ENCODE measurements at places on chromosomes 6 and 20.

GRCh38 chr6:135600931-135601330, 103.4 kb upstream of the AHI1 start:
- no peak for DNase-seq

- DNase-seq, result no peak
Observed at GRCh38 chr20:48799328-48800105, 28.3 kb downstream of the PREX1 start.

DNA sequence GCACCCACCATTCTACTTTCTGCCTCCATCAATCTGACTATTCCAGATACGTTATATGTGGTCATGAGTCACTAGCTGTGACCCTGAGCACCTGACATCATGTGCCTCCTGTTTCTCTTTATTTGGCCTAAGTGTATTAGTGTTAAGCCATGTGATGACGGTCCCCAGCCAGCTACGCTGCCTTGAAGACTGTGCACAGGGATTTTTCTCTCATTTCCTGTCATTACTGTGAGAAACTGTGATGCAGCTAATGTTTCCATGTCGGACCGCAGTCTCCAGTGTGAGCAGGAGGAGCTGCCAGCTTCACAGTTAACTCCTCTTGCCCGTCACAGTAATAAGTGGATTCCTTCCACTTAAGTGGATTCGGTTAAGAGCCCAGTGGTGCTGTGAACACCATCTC, 9.9 kb upstream of the SPATS1 start:
- no peak for DNase-seq

DNA sequence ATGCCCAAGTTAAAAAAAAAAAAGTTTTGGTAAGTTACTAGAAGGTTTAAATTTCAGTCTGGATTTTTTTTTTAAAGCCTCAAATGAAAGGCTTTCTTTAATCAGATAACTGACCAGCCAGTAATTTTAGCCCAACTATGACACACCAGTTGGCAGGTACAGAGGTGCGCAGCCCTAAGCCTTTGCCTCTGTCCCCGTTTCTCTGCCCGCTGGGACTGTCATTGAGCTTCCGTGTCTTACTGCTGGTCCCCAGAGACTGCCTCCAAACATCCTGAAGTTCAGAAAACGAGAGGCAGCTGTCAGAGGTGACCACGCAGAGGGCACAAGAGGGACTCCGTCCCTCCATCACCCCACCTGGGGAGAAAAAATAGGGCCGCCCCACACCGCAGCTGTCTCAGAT, 118.2 kb downstream of the RPS12 start:
- DNase-seq, result no peak

DNA sequence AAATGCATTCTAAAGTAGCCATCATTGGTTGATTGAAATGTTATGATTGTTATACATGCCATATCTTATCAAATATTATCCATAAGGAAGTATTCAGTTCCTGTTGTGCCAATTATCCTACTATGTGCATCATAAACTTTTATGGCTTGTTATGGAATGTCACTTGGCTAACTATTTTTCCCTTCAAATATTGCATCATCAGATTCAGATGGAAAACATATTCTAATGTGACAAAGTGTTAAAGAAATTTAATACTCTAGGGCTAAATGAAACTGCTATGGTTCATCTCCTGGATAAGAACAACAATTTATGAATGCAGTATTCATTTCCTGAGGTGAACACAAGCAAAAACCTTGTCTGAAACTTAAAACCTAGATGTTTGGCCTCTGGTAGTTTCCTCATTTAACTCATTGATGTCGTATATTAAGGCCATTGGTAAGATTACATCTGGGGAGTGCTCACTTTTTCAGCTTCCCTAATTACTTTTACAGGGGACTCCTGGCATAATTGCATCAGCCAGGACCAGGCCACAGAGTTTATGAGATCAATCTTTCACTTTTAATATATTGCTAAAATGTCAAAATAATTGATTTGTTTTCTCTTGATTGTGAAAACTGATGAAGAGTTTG, 134.9 kb upstream of the CEP162 start:
- no peak for DNase-seq

DNA sequence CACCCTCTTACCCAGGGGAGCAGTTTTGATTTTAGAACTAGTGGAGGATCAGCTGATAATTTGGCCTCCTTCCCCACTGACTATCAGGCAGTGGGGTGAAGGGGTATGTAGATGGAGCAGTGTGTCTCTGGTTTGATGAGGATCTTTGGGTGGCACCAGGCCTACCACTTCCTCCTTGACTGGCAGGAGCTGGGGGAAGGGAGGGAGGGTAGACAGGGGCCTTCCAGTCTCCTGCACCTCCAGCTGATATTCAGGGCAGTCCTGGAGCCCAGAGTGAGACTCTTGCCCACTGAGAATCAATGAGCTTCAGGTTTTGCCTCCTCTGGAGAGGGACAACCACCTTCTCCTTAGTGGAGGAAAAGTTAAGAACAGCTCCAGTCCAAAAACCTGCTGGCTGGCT, 3.2 kb downstream of the DEF6 start:
- no peak for DNase-seq

DNA sequence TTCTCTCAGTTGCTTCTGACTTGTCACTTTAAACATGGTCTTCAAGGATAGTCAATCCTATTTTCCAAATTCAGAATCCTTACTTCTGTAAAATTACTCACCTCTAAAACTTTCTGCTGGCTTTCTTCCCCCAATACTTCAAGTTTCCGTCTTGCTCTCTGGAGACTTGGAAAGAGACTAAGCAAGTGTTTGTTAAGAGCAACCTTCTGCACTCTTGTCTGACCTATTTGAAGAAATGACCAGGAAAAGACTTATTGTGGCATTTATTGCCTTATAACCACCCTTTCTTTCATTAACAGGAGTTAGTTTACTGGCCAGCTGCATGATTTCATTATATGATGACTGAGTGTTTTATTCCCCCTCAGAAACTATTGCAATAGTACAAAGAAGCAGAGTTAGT, 181.0 kb downstream of the TBC1D7 start:
- DNase-seq, result no peak

- no peak for DNase-seq
Observed at GRCh38 chr6:88586371-88587149, 376.9 kb downstream of the RNGTT start.

DNA sequence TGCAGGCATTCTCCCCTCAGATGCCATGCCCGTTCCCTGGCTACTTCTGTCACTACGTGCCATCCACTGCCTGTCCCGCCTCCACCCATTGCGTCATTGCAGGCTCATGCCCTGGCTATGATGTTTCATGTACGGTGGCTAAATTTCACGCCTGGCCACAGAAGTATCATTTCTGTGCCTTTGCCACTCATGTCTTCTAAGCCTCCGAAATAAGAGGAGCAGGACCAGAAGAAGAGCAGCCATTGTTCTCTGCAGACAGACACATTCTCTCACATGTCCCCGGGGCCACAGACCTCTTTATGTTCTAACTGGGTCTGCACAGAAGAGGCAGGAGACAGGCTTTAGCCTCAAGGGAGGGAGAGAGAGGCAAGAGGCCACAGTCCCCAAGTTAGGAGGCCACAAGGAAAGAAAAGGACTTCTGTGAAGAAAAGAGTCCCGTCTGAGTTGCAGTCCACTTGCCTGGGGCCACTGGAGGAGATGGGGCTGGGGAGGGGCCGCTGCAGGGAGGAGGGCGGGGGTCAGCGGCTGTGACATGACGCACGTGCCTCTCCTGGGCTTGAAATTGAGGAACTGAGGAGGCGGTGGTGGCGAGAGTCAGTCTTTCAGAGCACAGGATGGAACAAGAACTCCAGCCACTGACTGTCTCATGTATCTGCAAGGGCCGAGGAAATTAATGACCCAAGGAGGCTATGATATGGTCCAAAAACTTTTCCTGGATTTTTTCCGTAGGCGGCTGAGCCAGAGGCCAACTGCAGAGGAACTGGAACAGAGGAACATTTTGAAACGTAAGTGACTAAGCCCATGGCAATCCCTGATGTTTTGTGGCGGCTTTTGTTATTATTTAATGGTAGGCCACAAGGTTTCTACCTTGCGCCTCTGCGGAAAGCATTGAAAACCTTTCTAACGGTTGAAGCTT, 55.9 kb downstream of the TBC1D7 start:
- no peak for DNase-seq

- no peak for DNase-seq
Observed at GRCh38 chr20:19921284-19921793, 95.8 kb upstream of the NAA20 start.

DNA sequence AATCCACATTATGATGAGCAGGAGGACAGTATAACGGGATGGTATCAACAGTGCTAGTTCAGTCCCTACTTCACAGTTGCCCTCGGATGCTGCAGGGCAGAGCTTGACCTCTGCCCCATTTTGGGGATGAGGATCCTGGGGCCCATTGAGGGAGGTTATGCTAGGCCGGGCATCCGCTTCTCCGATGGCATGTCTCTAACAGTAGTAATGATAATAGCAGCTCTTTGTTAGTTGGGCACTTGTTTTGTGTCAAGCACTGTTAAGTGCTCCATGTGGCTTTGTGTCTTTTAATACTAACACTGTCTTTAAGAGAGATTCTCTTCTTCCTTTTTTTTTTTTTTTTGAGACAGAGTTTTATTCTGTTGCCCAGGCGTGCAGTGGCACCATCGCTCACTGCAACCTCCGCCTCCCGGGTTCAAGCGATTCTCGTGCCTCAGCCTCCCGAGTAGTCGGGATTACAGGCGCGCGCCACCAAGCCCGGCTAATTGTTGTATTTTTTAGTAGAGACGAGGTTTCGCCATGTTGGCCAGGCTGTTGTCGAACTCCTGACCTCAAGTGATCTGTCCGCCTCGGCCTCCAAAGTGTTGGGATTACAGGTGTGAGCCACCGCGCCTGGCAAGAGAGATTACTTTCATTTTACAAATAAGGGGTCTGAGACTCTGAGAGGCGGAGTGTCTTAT, 1.1 kb downstream of the MAPRE1 start:
- DNase-seq, result peak; percentile 5

GRCh38 chr6:165776691-165777090, 113.7 kb upstream of the PDE10A start:
- no peak for DNase-seq
